ENCODE measurements at places on chromosomes 3 and 15.

DNA sequence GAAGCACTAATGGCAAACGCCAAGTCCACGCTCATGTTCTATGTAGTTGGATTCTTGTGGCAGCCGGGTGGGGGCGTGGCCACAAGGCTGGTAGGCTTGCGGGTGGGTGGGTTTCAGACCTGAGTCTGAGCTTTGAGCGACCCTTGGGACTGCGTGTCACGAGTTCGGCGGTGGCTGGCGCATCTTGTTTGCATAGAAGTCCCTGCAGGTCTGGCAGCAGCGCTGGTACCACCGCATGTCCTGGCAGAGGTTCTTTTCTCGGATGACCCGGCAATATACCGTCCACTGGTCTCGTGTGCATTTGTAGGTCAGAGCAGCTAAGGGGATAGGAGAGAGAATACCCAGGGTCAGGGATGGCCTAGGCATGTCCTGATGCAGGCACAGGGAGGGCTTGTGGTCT is 241.0 kb upstream of the LYSMD4 start:
- DNase-seq, result no peak

DNA sequence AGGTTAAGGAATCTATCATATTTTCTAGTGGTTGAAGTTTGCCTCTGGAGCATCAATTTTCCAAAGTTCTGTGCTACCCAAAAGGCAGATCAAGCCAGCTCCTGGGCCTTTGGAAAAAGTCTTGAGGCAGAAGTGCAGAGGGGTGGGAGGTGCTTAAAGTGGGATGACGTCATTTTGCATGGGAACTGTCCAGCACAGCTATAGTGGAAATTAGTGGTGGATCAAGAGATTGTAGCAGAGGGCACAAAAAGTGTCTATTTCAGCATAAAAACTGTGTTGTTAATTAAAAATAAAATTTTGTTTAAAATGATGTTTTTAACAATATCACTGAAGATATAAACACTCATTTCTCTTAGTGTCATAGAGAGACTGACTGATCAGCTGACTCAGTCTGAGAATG is 221.9 kb downstream of the LRRN1 start:
- DNase-seq, result no peak

- DNase-seq, result no peak
These were observed 562.3 kb downstream of the PDCD6IP start for GRCh38 chr3:34360713-34361112.

DNA sequence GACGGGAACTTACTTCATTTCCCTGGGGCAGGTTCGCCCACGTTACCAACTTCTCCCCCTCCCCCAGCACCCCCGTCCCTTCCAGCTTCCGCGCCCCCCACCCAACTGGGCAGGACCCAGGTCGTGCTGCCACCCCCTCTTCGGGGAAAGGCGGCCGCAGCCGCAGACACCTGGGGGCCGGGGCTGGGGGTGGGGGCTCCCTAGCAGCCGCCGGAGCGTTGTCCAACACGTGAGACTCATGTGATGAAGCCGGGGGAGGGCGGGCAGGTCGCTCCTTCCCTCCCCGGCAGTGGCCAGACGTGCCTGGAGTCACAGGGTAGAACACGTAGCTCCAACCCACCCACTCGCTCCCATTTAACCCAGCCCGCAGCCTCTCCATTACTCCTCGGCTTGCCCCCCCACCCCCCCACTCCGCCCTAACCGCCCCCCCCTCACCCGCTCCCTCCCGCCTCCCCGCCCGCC is 240 bp upstream of the BHLHE40 start:
- no peak for DNase-seq

- no peak for DNase-seq
These were observed 115.9 kb upstream of the ST8SIA2 start for GRCh38 chr15:92277776-92278175.

DNA sequence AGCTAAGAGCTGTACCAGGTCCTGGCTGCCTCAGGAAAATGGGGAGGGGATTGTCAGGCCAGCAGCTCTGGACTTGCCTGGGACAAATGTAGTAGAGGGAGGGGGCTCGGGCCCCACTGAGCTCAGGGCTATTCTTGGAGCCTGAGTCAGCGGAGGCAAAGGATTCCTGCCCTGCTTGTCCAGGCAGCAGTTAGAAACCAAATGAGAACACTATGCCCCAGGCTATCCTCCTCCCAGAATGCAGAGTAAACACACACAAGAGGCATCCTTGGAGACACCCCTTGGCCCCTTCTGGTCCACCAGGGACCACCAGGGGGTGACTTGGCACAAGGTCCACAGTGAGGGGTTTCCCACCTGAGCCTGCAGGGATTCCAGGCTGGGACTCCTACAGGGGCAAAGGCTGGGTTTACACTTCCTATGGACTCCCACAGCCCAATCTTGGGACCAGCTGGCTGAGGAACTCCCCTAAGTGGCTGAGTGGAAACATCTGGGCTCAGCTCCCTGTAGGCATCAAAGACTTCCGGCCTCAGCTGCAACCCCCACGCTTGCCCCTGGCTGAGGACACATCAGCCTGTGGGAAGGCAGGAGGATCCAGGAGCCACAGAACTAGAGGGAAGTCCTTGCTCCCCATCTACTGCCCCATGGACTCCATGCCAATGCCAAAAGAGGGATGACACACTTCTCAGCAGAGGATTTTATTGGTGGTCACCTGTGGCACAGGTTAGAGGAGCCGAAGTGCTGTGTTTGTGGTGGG is 3.4 kb upstream of the COL7A1 start:
- DNase-seq, result no peak

GRCh38 chr15:40234783-40235182 is 4.1 kb upstream of the PAK6 start:
- DNase-seq, result no peak

DNA sequence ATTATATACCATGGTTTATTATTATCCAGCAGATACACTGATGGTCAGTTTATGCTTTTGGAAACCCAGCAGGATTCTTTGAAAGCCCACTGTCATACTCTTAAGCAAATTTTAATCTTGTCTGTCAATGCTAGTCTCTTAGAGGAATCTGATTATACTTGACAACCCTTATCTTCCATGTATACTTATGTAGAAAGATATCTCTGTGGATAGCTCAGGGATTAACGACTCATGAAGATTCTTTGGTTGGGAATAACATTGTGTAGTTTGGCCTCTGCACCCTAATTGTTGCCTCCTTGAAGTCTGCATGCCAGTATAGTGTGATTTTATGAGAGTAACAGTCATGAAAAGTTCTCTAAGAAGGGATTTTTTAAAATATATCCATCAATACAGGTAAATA is 33.0 kb downstream of the FILIP1L start:
- DNase-seq, result no peak

GRCh38 chr3:38039899-38040261 is 872 bp downstream of the DLEC1 start:
- no peak for DNase-seq

Data from stimulated activated CD8-positive, alpha-beta memory T cell treated with anti-CD3 and anti-CD28 coated beads, Interleukin-4, amount 100 ng/mL, for 24 hours (primary cell).